HFFc6 (cell line): ENCODE measurements at places on chromosomes 2 and 18. TPM values are rescaled to one million over a fixed set of nuclear protein-coding genes. Genes with fewer than 3 reads are reported as not detected.

TBR1 gene
- total RNA-seq = 0.02 TPM in 1 of 3 replicates, not detected in the others

DNA sequence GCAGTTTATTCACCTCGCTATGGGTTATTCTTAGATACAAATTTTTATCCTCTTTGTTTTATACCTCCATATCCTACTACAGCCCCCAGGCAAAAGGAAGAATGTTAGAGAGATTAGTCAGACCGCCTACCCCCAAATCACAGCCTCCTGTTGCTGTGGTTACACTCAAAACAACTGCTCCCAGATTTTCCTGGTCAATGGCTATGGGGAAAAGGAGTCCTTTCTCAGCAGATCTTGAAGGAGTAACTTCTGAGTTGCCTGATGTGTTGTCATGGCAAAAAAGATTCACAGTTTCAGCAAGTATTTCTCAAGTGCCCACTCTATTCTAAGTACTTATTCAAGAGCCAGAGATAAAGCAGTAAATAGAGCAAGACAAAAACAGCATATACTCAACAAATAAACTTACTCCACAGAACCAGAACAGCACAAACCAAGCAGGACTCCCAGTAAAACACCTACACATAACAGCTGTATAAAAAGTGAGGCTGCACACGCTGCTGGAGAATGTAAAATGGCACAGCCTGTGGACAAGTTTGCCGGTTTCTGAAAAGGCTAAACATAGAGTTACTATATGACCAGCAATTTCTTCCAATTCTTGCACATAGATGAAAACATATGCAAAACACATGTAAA lies 104.8 kb downstream of the NOL10 start:
- H3K36me3 ChIP-seq = peaks cover 52% of the 10 kb centered on the region
- H3K4me3 ChIP-seq = peak overlapping the region; percentile 72
- peaks cover 45% of the 10 kb centered on the region for H3K4me1 ChIP-seq

NAB1 gene
- 14.5 to 30.1 TPM (median 17.1 TPM) in 3 replicates for total RNA-seq

GRCh38 chr2:96116424-96116878 lies at the start of gene ADRA2B:
TSS of gene ADRA2B (minus strand) at chr2:96116571. CDS start at chr2:96116149, 422 bp downstream.
- no peak within 1 kb of the TSS for H3K4me3 ChIP-seq
- H3K27ac ChIP-seq = no peak within 1 kb of the TSS
- peaks cover 54% of the 10 kb centered on the region for H3K27me3 ChIP-seq
- no peak for DNase-seq
- peaks cover 8% of the 10 kb centered on the region for H3K4me1 ChIP-seq

DNA sequence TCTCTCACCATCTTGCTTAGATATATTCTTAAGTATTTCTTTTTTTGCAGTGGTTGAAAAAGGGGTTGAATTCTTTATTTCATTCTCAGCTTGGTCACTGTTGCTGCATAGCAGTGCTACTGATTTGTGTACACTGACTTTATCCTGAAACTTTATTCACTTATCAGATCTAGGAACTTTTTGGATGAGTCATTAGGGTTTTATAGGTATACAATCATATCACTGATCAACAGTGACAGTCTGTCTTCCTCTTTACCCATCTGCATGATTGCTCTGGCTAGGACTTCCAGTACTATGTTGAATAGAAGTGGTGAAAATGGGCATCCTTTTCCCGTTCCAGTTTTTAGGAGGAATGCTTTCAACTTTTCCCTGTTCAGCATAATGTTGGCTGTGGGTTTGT lies 6.5 kb downstream of the STARD6 start:
- H3K27me3 ChIP-seq = no peaks in the 10 kb centered on the region; the same call in 1 of the 2 replicates
- H3K4me3 ChIP-seq = no peak overlapping the region
- no peaks in the 10 kb centered on the region for H3K36me3 ChIP-seq
- no peak overlapping the region for H3K27ac ChIP-seq
